Amniotic stem cell (primary cell): ENCODE measurements at places on chromosomes 11 and 22.
A peak's percentile ranks its signal among the peaks of the same experiment; 100 is the strongest.

DNA sequence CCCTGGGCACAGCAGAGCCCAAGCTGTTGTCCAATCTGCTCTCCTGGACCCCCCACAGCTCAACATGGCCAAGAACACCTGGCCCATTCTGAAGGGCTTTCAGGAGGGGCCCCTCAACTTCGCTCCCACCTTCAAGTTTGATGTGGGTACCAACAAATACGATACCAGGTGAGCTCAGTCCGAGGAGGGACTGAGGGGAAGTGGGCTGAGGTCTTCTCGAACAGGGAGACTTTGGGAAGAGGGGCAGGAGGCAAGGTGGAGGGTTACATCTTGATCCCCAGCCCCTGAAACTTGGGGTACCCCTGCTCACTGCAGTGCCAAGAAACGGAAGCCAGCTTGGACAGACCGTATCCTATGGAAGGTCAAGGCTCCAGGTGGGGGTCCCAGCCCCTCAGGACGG lies 5.4 kb downstream of the INPP5J start:
- no peak for DNase-seq

DNA sequence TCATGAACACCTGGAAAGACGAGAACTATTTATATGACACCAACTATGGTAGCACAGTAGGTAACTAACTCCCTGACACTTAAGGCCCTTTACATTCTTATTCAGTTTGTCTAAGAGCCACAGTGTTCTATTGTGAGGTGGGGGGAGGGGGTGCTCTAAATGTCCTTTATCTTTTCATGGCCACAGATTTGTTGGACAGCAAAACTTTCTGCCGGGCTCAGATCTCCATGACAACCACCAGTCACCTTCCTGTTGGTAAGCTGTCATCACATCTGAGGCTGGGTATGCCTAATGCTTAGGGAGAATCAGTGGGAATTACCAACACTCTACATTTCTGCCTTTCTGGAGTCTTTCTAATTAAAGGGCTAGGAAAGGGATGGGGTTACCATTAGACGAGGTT lies 30.7 kb downstream of the EHF start:
- DNase-seq: no peak

GRCh38 chr11:119361941-119362725 lies 15.6 kb upstream of the MFRP start:
- DNase-seq: no peak

- DNase-seq: no peak
Observed at GRCh38 chr22:23888615-23889401, 5.4 kb upstream of the MIF start.

DNA sequence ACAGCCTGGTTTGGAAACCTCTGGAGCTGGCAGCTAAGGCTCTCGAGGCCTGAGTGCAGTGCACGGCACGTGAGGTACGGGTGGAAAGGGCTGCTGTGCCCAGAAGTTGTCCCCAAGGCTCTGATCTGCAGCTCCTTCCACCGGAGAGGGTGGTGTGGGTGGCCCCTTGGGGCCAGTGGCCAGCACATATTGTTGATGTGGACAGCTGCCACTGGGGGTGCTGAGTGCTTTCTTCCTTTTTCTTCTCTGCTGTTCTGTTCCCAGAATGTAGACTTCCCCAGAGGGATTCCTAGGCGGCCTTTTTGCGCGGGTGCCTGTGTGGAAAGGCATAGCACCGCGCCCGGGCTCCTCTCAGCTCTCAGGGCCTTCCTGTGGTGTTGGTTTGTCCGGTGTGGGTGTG lies 1476.5 kb downstream of the TBC1D22A start:
- no peak for DNase-seq

- DNase-seq: peak; percentile 7
Observed at GRCh38 chr11:8913961-8914660, 3.1 kb downstream of the AKIP1 start.

GRCh38 chr11:2527621-2528291 lies 82.9 kb downstream of the KCNQ1 start:
- no peak for DNase-seq

DNA sequence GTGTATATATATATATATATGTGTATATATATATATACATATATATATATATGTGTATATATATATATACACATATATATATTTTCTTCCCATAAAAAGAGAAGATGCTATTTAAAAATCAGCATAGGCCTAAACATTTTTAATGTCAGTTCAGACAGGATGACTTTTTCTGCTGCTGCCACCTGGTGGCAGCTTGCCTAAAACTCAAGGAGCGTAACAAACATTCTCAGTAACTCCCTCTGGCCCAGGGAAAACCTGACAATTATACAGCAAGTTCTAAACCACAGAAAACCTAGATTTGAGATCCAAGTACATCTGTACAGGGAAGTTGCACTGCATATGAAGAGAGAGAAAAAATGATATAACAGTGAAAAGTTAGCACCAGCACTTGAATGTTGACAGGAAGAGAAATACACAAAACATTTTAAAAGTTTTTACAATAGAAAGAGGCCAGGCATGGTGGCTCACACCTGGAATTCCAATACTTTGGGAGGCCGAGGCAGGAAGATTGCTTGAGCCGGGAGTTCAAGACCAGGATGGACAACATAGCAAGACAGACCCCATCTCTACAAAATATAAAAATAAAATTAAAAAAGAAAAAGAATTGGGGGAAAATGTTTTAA lies 16.6 kb downstream of the OR8A1 start:
- peak; percentile 22 for DNase-seq

- no peak for DNase-seq
Observed at GRCh38 chr11:66316849-66317251, at the start of gene CD248. CD248 (minus strand) TSS chr11:66317044; CDS start chr11:66317027, 17 bp downstream.

DNA sequence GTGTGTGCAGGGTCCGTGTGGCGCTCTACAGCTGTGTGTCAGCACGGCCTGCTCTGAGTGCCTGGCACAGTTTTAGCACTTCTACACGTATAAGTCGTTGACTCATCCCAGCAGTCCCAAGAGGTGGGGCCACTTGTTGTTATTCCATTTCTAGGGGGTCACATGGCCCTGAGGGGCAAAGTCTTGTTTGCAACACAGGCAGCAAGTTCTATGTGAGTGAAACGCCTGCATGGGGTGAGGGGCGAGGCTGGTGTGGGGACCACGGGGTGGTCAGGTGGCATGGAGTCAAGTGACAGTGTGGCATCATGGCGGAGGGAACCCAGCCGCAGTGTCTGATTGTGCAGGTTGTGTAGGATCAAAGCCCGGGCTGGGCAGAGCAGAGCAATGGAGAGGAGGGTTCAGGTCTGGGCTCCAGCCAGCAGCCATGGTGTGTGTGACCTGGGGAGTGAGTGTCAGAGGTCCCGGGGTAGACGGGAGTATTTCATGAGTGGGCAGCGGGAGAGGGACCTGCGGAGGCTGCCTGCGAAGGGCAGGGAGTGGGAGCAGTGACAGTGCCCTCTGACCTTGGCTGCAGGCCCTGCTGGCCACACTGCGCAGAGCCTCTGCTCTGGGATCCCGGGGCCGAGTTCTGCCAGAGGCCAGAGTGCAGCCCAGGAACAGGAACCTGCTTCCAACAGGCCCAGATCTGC lies 27.9 kb downstream of the SHANK3 start:
- DNase-seq: no peak

- DNase-seq: peak; percentile 32
Observed at GRCh38 chr11:101974255-101974654, 57.9 kb upstream of the ANGPTL5 start.

GRCh38 chr11:116053548-116053919 lies 549.3 kb upstream of the CADM1 start:
- no peak for DNase-seq

DNA sequence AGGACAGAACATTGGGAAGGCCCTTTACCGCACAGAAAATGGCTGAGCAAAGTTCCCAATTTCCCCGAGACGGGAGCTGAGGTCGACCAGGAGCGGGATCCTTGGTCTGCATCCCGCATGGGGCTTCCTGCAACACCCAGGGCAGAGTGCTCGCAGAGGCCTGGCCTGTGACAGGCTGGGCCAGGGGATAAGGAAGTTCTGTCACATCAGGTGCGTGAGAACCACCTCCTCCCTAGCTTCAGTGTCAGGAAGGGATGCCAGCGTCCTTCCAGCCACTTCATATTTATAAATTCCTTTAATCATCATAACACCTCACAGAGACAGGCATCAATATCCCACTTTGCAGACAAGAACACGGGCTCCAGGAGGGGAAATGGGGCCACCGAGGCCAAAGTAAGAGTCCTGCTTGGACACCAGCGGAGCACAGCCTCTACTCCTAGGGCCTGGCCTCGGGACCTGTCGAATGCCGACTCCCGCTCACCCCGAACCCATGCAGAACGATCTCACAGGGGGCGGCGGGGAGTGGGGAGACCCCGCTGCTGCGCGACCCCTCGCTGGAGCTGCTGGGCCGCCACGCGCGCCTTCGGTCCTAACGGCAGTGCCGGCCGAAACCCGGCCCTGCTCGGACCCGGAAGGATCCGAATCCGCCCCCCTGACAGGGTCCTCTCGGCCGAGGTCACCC lies 532 bp downstream of the BET1L start:
- no peak for DNase-seq

DNA sequence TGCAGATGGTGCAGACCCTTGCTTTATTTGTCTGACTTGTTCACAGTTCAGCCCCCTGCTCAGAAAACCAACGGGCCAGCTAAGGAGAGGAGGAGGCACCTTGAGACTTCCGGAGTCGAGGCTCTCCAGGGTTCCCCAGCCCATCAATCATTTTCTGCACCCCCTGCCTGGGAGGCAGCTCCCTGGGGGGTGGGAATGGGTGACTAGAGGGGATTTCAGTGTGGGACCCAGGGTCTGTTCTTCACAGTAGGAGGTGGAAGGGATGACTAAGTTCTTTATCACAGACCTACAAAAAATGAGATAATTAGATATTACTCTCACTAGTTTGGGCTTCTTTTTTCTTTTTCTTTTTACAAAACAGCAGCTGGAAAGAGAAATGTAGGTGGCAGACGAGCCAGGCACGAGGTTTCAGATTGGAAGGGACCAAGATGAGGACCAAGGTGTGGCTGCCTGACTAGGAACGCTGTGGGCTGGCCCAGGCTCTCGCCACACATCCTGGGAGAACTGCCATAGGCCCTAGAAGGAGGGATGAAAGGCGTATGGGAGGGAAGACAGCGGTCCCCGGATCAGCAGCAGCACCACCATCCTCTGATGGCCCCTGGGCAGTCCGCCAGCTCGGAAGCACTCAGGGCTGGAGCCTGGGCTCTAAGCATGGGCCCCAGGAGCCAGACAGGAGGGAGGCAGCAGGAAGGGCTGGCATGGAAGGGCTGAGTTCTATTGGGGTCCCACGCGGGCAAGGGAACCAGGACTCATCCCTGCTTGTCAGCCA lies 14.2 kb downstream of the TXN2 start:
- no peak for DNase-seq

- DNase-seq: no peak
Observed at GRCh38 chr11:36501236-36501635, 8.8 kb downstream of the TRAF6 start.

DNA sequence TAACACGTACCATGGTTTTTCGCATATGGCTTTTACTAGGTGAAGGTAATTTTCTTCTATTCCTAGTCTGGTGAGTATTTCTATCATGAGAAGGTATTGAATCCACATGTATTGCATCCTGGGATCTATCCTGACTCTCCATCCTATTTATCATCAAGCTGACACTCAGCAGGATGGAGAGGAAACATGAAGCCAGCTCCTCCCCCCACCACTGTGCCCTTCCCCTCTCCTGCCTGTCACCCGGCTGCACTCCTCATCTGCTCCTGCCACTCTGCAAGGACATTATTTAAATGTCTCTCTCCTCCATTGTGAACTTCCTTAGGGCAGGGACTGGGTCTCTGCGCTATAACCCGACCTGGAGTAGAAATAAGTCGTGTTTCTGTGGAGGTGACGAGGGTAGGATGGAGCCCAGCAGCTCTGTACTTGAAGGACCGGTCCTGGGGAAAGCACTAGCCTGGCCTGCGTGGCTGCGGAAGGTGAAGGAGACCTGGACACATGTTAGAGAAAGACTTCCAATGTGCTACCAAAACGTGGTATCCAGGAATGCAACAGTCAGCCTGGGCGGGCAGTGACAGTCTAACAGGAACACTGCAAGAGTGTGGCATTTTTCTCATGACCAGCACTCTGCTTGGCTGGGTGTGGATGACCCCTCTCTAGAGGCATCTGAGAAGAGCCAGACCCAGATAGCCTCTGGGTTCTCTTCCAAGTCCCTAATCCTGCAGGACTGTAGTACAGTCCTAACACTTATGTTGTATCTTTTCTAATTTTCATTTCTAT lies 111.2 kb downstream of the MICAL3 start:
- DNase-seq: no peak

DNA sequence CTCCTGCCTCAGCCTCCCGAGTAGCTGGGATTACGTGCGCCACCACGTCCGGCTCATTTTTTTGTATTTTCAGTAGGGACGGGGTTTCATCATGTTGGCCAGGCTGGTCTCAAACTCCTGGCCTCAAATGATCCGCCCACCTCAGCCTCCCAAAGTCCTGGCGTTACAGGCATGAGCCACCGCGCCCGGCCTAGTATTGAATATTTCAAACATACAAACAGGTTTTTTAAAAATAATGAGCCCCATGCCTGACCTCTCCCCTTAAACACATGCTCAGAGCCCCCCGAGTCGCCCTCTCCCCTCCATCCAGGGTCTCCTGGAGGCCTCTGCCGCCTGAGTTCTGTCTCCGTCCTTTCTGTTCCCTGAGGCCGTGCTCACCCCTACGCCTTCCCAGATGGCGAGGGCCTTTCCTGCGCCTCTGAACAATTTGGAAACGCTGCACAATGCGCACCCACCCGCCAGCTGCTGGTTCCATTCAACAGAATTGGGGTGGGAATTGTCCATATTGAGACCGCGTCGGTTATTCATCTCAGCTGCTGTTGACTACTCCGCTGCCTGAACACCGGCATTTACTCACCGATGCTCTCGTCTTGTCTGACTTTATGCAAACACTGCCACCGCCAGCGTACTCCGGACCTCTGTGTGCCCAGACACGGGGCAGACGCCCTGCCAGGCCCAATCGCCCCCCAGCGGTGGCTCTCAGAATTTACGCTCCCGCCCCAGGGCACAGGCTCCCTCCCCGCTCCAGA lies 13.6 kb upstream of the RNH1 start:
- DNase-seq: no peak

- DNase-seq: no peak
Observed at GRCh38 chr11:69664103-69664775, 10.9 kb downstream of the LTO1 start.

- no peak for DNase-seq
Observed at GRCh38 chr11:130397780-130398179, 30.6 kb downstream of the ADAMTS8 start.
